ENCODE measurements at places on chromosomes 13 and 19. TPM values are rescaled to one million over a fixed set of nuclear protein-coding genes. Genes with fewer than 3 reads are reported as not detected.

GRCh38 chr19:13803038-13803437, 7.8 kb downstream of the ZSWIM4 start:
- ATAC-seq = no peak

- ATAC-seq = no peak
These were observed 605.8 kb downstream of the PCDH9 start for GRCh38 chr13:66624302-66624701.

Gene DHDH
- total RNA-seq = 1.7 TPM

DNA sequence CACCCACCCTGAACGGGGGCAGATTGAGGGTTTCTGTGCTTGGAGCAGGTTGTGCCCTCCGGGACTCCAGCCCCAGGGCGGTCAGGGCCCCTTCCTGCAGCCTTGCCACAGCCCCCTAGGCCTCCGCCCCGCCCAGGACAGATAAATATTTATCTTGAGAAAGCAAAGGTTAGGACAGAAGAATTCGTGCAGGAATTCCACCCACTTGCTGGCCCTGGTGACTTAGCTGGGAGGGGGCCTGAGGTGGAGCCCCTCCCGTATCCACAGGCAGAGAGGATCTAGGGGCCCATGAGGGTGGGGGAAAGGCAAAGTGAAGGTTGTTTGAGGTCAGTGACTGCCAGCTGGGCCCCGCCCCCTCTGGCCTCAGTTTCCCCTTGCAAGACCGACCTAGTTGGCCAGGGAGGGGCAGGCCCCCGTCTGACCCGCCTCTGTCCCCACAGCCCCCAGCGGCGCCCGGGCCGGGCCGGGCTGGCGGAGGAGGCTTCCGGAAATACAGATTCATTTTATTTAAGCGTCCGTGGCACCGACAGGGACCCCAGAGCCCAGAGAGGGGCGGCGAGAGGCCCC, 5.2 kb downstream of the MIDN start:
- no peak for ATAC-seq

DNA sequence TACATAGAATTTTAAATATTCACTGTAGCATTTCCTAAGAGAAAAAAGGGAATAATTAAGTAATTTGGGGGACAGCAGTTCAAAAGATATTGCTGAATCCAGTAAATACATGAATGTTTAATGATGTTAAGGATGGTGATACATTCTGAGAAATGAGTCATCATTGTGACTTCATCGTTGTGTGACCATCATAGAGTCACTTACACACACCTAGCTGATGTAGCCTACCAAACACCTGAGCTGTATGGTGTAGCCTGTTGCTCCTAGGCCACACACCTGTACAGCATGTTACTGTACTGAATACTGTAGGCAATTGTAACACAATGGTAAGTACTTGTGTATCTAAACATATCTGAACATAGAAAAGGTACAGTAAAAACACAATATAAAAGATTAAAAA, 34.8 kb downstream of the ATP7B start:
- no peak for ATAC-seq

Gene MUC16
- total RNA-seq = 0.04 TPM

DNA sequence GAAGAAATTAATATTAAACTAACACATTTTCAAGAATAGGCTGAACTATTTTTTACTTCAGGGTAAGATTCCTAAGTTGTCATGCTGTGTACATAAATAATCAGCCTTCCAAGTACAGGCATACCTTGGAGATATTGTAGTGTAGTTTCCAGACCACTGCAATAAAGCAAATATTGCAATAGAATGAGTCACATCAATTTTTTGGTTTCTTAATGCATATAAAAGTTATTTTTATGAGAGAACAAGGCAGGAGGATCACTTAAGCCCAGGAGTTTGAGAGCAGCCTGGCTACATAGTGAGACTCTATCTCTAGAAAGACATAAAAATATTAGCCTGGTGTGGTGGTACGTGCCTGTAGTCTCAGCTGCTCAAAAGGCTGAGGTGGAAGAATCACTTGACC, 511.5 kb downstream of the UQCRFS1 start:
- ATAC-seq = no peak

Gene KLF5
- total RNA-seq = 1.2 TPM

- no peak for ATAC-seq
These were observed 128.1 kb downstream of the EFNB2 start for GRCh38 chr13:106407338-106407737.

GRCh38 chr19:43362179-43362578, 8.7 kb downstream of the CD177 start:
- ATAC-seq = no peak

Gene BCAM
- 4.5 TPM for total RNA-seq

Gene MYH14
- total RNA-seq = 0.90 TPM

DNA sequence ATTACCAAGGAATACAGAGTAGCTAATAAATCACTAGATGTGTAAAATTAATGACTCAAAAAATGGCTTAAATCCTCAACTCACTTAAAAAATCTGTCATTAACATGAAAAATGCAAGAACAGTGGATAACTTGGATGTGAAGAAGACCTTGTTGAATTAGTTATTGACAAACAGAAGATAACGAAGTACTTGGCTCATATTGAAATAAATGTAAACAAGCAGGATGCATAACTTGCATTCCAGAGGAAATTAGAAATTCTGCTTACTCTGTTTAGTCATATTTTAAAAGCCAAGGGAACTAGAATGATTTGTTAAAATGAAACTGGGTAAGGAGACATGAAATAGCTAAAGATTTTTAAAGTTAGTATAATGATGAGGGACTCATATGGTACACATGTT, 1812.2 kb downstream of the PCDH9 start:
- ATAC-seq = no peak

- ATAC-seq = no peak
These were observed 2.5 kb downstream of the RAX2 start for GRCh38 chr19:3769494-3769893.
